ENCODE measurements at places on chromosomes 1 and 21.

DNA sequence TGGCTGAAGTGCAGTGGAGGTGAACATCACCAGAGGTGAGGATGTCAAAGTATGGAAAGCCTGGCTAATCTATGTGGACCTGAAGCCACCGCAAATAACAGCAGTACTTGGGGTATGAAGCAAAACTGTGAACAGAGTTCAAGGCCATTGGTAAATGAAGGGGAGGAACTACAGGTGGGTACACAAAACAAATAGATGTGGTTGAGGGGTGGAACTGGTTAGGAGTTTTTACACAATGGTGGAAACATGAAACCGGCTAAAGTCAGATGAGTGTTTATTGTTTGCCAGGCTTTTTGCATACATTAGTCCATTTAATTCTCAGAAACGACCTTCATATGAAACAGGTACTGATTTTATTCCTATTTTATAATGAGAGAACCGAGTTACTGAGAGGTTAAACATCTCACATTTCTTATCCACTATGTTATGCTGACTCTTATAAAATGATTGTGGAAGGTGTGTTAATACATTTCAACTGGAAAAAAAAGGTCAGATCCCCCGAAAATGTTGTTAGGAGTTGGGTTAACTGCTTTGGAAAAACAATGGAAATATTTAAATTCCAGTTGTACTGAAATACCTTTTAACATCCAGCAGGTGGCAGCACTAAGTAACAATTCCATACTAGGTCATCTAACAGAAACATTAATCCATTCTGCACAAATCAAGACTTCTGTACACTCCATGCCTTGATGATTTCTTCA lies 44.3 kb upstream of the GTF2B start:
- no peak for DNase-seq

DNA sequence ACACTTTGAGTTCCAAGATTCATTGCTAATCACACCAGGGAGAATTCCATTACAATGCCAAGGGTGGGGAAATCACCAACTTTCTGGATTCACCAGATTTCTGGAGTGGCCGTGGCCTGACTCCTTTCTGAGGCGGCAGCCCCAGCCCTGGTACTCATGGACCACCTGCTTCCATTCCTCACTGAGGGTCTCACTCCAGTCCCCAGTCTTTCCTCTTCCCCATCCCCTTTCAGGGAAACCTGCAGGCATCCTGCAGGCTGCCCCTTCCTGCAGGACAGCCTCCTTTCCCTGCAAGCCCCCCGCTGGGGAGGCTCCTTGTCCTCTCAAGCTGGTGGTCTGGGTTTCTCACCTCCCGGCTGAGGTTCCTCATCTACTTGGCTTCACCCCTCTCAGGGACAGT lies 12.7 kb upstream of the CDK18 start:
- DNase-seq, result no peak

GRCh38 chr1:74629283-74629682 lies 44.3 kb downstream of the ERICH3 start:
- no peak for DNase-seq

DNA sequence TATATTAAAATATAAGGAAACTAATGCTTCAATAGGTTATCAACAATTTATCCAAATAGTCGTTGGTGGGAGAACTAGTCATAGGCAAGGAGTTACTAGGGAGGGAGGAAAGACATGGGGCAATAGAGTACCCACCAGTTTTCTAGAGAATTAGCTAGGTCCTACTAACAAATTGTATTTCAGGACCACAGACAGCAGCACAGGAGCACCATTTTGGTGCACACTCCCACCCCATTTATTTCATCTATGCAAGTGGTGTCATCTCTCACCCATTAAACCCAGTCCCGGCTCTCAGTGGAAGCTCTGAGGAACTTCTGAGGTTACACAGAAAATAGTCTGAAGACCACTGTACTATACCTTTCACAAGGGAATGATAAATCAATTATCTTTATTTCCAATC lies 89.0 kb upstream of the BCAR3 start:
- no peak for DNase-seq

GRCh38 chr1:59604191-59604590 lies 210.6 kb upstream of the HOOK1 start:
- DNase-seq, result no peak

DNA sequence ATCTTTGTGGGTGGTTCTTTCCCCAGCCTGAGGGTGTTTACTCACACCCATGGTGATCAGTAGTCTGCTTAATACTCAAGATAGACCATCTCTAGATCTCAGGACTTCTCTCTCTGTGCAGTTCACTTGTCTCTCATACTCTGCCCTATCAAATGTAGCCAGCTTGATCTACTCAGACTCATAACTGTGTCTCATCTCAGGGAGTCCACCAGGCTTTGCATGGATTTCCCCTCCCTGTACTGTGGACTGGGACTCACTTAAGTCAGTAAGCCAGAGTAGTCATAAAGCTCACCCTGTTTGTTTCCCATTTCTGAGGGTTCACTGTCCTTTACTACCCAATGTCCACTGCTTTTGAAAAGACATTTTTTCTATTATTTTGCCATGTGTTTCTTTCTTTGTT lies 41.8 kb downstream of the LYPLAL1 start:
- no peak for DNase-seq

GRCh38 chr1:197024460-197024859 lies 42.6 kb downstream of the F13B start:
- no peak for DNase-seq

- no peak for DNase-seq
Observed at GRCh38 chr1:29901624-29902325, 665.5 kb downstream of the PTPRU start.

GRCh38 chr1:17618558-17619247 lies 79.2 kb downstream of the ARHGEF10L start:
- peak; percentile 32 for DNase-seq

GRCh38 chr1:65769636-65770035 lies 23.1 kb upstream of the PDE4B start:
- no peak for DNase-seq

- DNase-seq, result no peak
Observed at GRCh38 chr1:14599183-14599791, 802 bp downstream of the KAZN start.

GRCh38 chr1:37453647-37454046 lies 20.7 kb upstream of the ZC3H12A start:
- no peak for DNase-seq

DNA sequence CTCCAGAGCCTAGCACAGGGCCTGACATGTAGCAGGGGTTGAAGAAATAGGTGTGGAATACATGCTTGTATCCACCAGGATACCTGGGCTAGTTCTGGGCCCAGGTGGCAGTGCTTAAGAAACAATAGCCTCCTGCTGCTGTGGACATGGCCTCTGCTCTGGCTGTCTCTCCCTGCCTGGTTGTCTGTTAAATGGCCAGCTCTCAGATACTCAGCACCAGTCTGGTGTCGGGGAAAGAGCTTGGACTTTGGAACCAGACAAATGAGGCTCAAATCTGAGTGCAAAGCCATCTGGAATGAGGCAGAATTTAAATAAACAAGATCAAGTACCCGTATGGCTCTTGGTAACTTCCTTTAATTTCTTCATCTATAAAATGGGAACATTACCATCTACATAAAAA lies 31.5 kb downstream of the SESN2 start:
- no peak for DNase-seq

- no peak for DNase-seq
Observed at GRCh38 chr1:223230161-223230881, 87.3 kb upstream of the TLR5 start.
